ENCODE measurements at places on chromosomes 6 and 20. TPM values are rescaled to one million over a fixed set of nuclear protein-coding genes. Genes with fewer than 3 reads are reported as not detected.

IL17F gene
- total RNA-seq, result not detected

NKAPL gene
- total RNA-seq, result 0.44 TPM

FAM217A gene
- total RNA-seq, result not detected

CGA gene
- not detected for total RNA-seq

SMIM29 gene
- total RNA-seq, result 44.3 TPM

GSS gene
- 48.3 TPM for total RNA-seq

TAGAP gene
- total RNA-seq, result 0.41 TPM

TIAM2 gene
- total RNA-seq, result 21.1 TPM

Measured in endothelial cell (in vitro differentiated cells).